ENCODE measurements at places on chromosomes 16 and 17. TPM values are rescaled to one million over a fixed set of nuclear protein-coding genes. Genes with fewer than 3 reads are reported as not detected.
A peak's percentile ranks its signal among the peaks of the same experiment; 100 is the strongest.

GRCh38 chr16:2335286-2335895, 5.1 kb downstream of the ABCA3 start:
- peak; percentile 5 for DNase-seq

- no peak for DNase-seq
Measured at GRCh38 chr16:86095131-86095752, 196.3 kb downstream of the IRF8 start.

DNA sequence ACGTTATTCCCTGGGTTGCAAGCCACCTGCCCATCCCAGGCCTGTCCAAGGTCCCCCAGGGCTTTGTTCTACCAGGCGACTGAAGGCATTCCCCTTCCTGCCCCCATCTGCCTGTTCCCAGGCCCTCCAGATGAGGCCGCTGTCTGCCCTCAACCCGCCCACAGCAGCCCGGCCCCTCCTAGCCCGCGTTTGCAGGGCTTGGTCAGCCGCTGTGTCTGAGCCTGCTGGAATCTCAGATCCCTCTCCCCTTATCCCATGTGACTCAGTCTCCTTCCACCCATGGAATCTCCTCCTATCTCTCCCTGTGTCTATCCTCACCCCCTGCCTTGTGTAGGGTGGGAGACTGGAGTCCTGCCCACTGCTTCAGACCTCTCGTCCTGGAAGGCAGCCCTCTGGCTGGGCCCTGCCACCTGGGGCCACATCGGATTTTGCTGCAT, 186.0 kb upstream of the TNRC6C start:
- peak; percentile 16 for DNase-seq

DNA sequence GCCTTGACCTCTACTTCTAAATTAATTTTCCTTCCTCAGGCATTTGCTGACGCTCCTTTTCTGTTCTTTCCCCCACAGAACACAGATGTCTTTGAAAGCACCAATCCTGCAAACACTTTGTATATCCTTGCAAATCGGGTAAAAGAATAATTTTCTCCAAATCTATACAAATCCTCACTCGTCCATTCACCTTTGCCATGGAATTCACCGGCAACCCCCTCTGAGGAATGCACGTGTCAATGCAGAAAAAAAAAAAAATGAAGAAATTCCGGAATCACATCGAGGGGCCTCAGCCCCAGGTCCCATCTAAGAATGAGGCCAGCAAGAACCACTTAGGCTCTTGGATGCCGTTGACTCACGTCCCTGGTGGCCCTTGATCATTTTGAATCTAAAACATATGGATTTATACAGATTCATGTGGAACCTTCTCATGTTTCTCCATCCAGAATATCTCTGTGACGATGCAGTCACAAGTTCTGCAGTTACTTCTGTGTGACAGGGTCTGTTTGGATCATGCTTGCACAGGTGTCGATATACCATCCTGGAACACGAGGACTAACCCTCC, 136.9 kb downstream of the RBFOX3 start:
- DNase-seq: no peak

DNA sequence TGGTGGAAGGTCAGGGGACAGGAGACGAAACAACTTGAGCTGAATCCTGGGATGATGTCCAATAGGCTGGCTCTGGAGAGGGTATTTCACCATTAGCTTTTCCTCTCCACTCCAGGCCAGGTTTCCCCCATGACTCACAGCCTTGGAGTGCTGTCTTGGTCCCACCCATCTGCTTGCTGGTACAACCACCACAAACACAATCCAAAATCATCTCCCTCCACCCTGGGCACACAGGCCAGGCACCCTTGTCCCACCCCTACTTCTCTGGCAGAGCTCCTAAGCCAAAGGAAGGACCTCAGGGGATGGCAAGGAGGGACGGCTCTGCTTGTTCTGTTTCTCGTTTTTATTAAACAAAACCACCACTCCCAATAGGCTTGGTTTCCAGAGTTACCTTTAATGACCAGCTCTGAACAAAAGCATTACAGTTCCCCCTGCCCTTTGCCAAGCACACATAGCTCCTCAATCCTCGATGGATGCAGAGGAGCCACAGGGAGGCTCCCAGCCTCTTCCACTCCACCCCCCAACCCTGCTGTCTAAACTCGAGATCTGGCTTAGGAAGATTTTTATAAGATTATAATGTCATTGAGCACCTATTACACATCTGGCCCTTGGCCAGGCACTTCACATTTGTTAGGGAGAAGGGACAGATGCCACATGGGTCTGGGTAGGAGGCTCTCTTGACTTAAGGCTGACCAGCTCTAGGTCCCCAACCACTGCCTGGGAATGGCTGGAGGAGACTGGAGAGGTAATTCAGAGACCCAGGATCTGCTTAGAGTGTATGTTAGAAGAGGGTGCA, 13.3 kb downstream of the CAVIN1 start:
- peak; percentile 92 for DNase-seq

DNA sequence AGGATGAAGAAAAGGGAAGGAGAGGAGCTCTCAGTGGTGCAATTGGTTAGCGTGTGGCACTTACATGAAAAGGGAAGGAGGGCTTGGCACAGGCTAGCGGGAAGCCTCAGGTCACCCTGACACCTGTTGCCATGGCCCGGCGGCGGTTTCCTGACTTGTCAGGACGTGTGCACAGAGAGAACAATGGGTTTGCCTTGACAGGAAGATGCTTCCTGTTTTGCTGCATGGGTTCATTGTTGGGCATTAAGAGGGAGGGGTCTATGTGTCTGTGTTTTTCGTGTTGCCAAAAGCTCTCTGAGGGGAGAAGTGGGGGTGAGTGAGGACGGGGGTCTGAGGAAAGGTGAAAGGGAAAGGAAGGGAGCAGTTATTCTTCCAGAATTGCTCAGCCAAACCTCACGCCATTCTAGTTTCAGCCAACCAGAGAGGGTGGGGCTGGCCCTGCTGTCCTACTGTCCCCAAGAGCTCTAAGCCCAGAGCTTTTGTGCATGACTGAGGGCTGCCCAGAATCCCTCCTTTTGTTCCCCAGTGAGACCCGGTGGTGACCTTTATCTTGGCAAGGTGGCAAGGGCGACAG, 17.1 kb upstream of the CCR7 start:
- DNase-seq: no peak

Gene CCL8
- not detected for total RNA-seq

Gene RAB26
- 0.20 TPM for total RNA-seq

Gene UBE2Z
- total RNA-seq: 56.8 TPM

Gene PRRT2
- 2.5 TPM for total RNA-seq

Measured in RPMI7951 (cell line).